ENCODE measurements at places on chromosomes 16 and 17. TPM values are rescaled to one million over a fixed set of nuclear protein-coding genes. Genes with fewer than 3 reads are reported as not detected.

DNA sequence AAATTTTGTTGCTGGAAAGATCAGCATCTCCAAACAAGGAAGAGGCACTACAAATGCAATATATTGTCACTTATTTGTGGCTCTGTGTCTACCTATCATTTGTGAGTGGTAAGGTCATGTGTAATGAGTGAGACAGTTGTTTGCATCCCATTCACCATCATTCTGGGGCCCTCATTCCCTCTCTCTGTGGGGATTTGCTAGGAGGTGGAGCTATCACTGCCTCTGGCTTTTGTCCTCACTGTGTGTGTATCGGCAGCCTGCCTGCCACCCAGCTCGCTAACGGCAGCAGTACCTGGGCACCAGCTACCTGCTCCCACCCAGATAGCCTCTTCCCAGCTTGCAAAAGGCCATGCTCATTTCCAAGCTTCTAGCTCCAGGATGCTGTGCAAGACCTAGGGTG lies 379.2 kb upstream of the ZFHX3 start:
- no peak overlapping the region for H3K4me3 ChIP-seq
- H3K27me3 ChIP-seq: no peaks in the 10 kb centered on the region
- H3K4me1 ChIP-seq: no peaks in the 10 kb centered on the region
- no peak overlapping the region for H3K27ac ChIP-seq
- no peak for DNase-seq
- H3K36me3 ChIP-seq: no peaks in the 10 kb centered on the region

GRCh38 chr17:1274245-1274608 lies 4.0 kb downstream of the BHLHA9 start:
- peaks cover 10% of the 10 kb centered on the region for H3K27me3 ChIP-seq
- H3K36me3 ChIP-seq: no peaks in the 10 kb centered on the region

DNA sequence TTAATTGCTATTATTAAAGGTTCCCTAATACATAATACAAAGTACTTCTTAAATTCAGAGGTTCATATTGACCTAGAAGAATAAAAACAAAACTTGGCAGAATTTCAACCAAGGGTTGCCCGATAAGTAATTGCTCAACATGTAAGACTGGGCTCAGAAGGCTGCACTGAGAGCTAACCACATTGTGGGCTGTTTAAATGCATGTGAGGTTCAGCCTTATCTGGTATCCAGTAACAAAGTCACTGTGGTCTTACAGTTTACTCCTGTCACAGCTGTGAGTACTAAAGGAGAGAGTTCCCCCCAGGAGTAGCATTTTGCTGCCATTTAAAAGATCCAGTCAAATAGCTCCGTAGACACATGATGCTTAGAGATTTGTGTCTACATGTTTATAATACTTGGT lies 1.6 kb upstream of the DHRS11 start:
- H3K4me3 ChIP-seq: no peak overlapping the region
- H3K36me3 ChIP-seq: peaks cover 19% of the 10 kb centered on the region
- H3K27me3 ChIP-seq: no peaks in the 10 kb centered on the region
- H3K4me1 ChIP-seq: peaks cover 10% of the 10 kb centered on the region
- no peak overlapping the region for H3K27ac ChIP-seq
- DNase-seq: no peak

FLOT2 gene
- 115 TPM for total RNA-seq

CD300E gene
- total RNA-seq: not detected

CLEC3A gene
- total RNA-seq: not detected

DNA sequence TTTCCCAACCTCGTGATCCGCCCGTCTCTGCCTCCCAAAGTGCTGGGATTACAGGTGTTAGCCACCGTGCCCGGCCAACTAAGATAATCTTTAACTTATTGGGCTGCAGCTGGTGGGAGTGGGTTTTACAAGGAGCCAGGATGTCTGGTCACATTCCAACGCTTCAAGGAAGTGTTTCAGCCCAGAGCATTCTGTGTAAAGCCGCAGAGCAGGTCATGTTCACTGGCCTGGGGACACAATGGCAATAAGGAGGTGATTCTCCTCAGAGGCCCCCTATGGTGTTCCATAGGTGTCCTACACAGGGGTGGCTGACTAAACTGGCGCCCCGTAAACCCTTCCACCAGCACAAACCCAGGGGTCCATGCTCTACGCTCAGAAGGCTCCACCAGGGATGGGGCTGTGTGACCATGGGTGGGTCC lies 1.2 kb downstream of the QPRT start:
- no peaks in the 10 kb centered on the region for H3K27me3 ChIP-seq
- DNase-seq: no peak
- H3K27ac ChIP-seq: peak overlapping the region; percentile 61
- H3K4me3 ChIP-seq: no peak overlapping the region

DNA sequence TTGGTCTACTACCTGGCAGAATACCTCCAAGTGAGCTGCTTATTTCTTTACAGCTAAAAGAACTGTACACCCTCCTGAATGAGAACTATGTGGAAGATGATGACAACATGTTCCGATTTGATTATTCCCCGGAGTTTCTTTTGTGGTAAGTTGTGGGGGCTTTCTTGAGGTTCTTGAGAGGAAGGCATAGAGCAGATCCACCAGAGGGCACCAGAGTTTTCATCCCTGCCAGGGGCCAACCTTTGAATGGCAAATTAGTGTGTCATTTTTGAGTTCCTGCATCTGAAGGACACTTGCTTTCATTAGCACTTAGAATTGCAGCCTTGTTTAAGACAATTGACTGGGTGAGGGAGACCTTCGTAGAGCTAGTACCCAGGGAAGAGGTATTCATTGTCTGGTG lies 35.0 kb downstream of the NMT1 start:
- peaks cover 59% of the 10 kb centered on the region for H3K36me3 ChIP-seq
- no peaks in the 10 kb centered on the region for H3K4me1 ChIP-seq
- H3K4me3 ChIP-seq: no peak overlapping the region
- DNase-seq: no peak
- no peak overlapping the region for H3K27ac ChIP-seq

- no peak for DNase-seq
- no peak overlapping the region for H3K4me3 ChIP-seq
- no peaks in the 10 kb centered on the region for H3K27me3 ChIP-seq
- no peak overlapping the region for H3K27ac ChIP-seq
- no peaks in the 10 kb centered on the region for H3K36me3 ChIP-seq
Measured at GRCh38 chr16:24988129-24988518, 27.0 kb downstream of the ARHGAP17 start.
